AML-193 (cell line): ENCODE measurements at places on chromosomes 11 and 22.

GRCh38 chr22:35148381-35148780 is 82.4 kb downstream of the ISX start:
- DNase-seq = no peak

- no peak for DNase-seq
These were observed 349.8 kb upstream of the B3GAT1 start for GRCh38 chr11:134761926-134762247.

DNA sequence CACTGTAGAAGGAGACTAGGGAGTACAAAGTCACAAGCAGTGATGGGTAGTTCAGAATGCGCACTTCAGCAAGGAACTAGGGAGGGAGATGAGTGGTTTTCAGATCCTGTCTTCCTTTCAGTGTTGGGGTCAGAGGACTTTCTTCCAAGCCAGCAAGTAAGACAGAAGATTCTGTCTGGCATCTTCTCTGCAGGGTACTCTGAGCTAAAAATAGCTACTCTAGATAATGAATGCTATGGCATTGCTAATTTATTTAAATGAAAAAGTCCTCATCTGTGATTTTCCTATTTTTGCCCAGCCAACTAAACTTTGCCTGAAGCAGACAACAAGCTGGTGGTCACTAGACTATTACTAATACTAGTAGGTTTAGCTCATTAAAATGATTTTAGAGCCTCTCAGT is 18.3 kb upstream of the ARL14EP start:
- DNase-seq = no peak

- DNase-seq = no peak
These were observed 21.6 kb downstream of the C11orf86 start for GRCh38 chr11:66996609-66997273.

- DNase-seq = no peak
These were observed 3.6 kb downstream of the PKNOX2 start for GRCh38 chr11:125167954-125168835.

GRCh38 chr11:32333320-32333991 is 101.9 kb downstream of the WT1 start:
- no peak for DNase-seq

DNA sequence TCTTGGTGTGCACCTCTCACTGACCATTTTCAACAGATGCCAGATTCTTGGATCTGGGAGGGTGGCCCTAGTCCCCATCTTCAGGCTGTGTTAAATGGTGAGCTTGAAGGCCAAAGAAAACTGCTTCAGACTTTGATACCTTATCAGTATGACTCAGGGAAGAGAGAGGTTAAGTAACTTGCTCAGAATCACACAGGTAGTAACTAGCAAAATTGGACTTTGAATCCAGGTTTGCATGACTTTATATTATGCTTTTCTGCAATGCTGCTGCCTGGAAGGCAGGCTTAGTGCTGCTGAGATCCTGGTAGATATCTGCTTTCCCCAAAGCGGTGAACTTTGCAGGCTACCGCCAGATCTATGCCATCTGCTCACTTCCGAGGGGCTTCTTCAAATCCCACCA is 487.3 kb downstream of the INSC start:
- DNase-seq = no peak

DNA sequence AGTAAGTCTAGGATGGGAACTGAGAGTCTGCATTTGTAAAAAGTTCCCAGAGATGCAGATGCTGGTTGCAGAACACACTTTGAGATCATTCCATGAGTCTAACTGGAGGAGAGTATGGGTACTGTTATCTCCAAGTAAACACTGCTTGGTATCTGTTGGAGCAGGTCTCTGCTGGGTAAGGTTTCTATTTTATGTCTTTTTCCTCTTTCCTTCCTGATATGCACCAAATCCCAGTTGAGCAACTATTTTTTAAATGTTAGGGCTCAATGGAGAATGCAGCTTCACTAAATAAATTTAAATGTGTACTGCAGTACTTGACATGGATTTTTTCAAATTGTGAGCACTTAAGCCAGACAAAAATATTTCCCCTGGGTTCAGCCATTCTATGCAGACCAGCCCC is 48.5 kb downstream of the BDNF start:
- no peak for DNase-seq

GRCh38 chr22:48340727-48341709 is 1486.7 kb downstream of the BRD1 start:
- no peak for DNase-seq

DNA sequence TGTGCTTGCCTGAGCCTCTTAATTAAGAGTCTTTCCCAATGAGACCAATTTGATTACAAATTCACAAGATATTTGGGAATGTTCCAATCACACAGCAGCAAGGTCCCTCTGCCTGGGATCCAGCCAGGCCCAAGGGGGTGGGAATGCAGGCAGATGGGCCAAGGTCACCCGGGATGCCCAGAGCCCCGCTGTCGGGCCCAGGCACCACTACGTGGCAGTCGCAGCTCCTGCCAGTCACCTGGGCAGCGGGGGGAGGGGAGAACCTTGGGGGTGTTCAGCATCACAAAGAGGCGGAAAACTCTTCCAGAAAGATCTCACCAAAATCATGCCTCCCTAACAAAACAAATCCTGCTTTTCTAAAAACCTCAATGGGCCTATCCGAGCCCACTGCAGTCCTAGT is 30.9 kb downstream of the PPM1F start:
- DNase-seq = no peak

GRCh38 chr11:41878095-41878494 is 418.6 kb upstream of the LRRC4C start:
- DNase-seq = no peak

DNA sequence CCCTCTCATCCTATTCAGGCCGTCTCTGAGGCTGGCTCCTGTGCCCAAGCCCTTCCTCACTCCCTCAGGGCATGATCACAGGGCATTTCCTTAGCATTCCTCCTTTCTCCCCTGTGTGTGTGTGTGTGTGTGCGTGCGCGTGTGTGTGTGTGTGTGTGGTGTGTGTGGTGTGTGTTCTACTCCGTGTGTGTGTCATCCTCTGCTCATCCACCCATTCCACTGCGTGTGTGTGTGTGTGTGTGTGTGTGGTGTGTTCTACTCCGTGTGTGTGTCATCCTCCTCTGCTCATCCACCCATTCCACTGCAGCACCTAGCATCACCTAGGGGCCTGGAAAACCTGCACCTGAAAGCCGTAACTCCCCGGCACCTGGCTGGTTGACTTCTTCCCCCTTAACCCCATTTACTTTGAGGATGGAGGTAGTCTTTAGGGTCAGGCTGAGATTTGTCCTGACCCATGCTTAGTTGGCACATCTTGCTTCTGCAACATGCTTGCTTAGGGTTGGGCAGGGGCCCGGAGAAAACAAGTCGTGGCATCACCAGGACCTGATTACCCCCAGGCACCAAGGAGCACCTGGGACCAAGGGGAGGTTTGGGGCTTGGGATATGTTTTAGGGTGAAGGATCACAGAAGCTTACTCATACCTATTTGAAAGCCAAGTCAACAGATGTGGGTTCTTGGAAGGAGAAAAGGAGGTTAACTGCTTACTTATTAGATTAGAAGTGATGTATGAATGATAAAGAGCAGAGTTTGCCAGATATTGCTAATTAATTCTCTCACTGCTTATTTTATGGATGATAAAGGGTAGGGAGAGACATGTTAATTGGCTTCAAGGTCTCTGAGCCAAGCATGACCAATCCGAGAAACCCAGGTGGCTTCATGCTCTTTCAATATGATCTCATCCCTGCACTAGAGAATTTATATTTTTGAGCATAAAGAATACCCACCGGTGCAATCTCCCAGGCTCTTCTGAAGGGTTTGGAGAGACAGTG is 18.9 kb downstream of the TIMP3 start:
- DNase-seq = no peak

DNA sequence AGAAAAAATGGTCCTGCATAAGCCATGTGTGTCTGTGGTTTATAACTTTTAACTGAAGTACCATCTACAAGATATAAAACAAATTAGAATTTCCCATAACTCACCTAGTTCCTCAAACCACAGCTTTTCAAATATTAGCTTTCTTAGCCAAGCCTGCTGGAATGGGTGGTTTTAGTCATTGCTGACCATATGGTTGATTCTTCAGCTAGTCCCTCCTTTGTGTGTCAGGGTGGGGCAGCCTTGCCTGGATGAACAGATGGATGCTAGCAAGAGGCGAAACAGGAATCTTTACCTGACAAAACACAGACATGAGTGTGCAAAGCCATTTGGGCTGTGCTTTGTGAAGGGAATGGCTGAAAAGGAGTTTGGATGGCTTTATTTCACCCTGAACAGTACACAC is 6.9 kb upstream of the B3GNT6 start:
- DNase-seq = no peak

DNA sequence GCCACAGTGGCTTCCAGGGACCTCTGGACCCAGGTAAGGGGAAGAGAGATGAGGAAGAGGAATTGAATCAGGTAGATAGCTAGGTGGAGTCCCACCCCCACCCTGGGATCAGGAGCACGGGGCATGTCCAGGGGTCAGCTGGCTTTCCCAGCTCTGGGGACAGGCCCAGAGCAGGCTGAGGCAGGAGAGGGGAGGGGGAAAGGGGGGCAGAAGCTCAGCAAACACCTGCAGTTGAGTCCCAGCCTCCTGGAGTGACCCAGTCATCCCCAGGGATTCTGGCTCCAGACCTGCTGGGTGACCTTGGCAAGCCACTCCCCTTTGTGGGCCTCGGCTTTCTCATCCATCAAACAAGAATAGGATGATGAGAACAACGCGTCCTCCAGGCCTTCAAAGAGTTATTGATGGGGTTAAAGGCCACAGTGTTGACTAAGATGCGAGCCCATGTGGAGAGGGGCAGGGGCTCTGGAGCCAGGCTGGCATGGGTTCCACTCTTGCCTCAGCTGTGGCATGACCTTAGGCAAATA is 16.0 kb downstream of the STARD10 start:
- DNase-seq = no peak

DNA sequence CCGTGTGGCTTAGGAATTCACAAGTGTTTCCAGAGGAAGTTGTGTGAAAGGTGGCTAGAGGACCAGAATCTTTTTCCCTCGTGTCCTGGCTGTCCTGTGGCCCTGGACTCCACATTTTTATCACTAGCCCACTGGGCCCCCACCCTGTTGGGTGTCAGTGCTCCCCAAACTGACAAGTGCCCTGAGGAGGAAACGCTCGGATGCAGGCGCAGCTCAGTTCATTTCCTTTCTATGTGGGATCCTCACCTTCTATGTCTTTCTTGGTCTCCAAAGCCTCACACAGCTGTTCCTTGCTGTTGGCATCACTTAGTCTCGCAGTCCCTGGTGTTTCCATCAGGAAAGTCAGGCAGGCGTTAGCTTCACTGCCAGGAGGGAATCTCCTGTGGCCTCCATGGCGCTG is 68.0 kb upstream of the KCNQ1OT1 start:
- DNase-seq = no peak

DNA sequence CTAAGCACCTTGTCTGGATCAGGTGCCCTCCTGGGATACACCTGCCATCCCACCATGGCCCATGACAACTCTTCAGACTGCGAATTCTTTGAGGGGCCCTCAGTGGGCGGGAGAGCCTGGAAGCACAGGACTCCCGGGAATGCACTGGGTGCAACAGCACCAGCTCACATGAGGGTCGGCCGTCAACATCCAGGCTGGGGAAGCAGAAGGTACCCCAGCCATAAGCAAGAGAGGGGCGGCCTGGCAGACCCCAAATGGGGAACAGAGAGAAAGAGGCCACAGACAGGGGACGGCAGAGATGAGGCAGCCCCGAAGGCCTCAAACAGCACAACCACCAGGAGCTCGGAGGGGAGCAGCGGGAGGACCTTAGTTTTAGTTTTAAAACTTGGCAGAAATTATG is 94.4 kb downstream of the PHF21B start:
- no peak for DNase-seq

DNA sequence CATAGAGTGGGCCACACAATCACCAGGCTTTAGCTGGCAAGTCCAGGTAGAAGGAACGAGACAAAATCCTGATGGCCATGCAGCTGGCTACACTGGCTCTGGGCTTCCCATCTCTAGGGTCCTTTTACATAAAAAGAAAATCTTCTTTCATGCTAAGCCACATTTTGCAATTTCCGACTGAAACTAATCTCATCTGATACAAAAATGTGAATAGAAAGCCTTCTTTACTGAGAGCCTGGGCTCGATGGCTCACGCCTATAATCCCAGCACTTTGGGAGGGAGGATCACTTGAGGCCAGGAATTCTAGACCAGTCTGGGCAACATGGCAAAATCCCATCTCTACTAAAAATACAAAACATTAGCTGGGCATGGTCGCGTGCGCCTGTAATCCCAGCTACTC is 67.2 kb downstream of the MICAL3 start:
- DNase-seq = no peak

- no peak for DNase-seq
These were observed 17.0 kb downstream of the ZDHHC13 start for GRCh38 chr11:19134004-19134403.

DNA sequence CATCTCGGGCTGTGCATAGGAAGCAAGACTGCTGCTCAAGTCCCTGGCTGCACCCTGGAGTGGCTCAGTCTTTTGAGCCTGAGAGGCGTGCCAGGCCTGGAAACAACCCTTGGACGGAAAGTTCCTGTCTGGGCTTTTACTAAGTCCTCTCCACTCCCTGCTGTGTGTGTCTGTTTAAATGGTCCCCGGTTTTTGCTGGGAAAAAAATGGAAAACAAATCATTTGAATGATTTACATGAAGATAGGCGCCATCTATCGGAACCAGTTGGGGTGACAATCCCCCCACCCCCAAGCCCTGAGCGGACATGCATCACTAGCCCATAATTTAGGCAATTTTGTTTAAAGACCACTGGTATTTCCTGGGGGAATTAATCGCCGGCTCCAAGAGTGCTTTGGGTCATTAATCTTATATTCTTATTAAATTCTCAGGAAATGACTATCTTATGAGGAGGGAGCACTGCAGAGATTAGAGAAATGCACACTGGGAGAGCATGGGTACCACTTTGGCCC is 2.7 kb upstream of the GAB2 start:
- DNase-seq = peak; percentile 10

DNA sequence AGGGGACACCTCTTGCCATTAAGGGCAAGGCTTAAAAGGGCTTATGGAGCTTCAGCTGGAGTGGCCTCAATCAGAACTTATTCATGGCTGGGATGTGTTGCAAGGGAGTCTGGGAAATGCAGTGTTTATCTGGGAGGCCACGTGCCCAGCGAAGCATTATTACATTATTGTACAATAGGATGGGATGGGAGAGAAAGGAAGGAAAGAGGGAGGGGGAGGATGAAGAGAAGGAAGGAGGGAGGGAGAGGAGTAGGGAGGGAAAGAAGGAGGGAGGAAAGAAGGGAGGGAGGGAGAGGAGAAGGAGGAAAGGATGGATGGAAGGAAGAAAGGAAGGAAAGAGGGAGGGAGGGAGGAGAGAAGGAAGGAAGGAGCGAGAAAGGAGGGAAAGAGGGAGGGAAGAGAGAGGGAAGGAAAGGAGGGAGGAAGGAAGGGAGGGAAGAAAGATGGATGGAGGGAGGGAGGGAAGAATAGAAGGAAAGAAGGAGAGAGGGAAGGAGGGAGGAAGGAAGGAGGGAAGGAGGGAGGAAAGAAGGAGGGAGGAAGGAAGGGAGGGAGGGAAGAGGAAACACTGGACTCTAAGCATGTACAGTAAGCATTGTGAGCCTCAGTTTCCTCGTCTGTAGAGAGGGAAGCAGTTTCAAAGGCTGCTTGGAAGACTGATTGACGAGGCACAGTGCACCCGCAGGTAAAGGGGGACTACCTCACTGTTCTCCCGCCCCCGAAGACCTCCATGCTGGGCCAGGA is 62.2 kb downstream of the MYEOV start:
- DNase-seq = no peak
